NCI-H1694 treated with DMSO at 0.1 percent for 48 hours (cell line): ENCODE measurements at places on chromosomes 3 and 15.

DNA sequence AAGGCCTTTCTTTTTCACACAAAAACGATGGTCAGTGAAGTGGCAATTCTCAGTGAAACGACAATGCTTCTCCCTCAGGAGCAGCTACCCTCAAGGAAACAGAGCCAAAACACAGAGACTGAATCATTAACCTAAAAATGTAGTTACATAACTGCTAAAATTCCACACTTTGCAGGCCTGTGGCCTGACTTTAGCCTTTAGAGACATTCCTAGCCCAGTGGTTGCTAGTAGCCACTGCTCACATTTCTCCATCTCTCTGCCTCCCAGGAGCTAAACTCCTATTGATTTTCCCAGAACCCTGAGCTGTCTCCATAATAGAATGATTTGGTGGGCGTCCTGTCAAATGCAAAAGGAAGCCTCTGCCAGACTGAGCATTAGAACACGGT, 630.1 kb upstream of the KCNMB2 start:
- no peak for DNase-seq

DNA sequence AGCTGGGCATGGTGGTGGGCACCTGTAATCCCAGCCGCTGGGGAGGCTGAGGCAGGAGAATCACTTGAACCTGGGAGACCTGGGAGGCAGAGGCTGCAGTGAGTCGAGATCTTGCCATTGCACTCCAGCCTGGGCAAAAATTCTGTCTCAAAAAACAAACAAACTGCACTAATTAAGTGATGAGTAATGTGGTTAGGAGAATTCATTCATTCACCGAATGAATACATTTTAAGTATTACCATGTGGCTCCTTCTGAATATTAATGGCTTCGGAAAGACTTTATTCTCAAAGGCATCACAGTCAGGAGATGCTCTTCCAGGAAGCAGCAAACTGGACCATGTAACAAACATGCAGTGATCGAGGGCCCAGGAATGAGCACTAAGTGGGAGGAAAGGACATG, 23.6 kb downstream of the SPTSSB start:
- no peak for DNase-seq

DNA sequence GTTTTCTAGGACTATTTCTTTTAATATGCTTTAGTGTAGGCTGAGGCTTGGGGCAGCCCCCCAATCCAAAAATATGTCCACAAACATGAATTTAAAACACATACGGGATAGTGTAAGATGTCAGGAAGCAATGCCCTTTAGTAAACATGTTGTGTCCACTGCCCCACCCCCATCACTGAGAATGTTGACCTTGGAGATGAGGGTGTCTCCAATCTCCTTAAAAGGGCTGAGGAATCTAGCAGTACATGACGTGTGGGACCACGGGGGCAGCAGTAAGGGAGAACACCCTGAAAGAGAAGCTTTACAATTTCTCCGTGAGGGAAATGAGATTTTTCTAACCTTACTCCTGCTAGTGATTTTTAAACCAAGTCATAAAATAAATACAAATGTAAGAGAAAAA, 84.7 kb downstream of the SQOR start:
- DNase-seq: no peak

- DNase-seq: no peak
Measured at GRCh38 chr3:44482721-44483120, 5.3 kb upstream of the ZNF445 start.

- DNase-seq: no peak
Measured at GRCh38 chr15:44158111-44158510, 37.0 kb downstream of the FRMD5 start.

- DNase-seq: no peak
Measured at GRCh38 chr3:117893638-117894037, 1141.0 kb downstream of the IGSF11 start.

DNA sequence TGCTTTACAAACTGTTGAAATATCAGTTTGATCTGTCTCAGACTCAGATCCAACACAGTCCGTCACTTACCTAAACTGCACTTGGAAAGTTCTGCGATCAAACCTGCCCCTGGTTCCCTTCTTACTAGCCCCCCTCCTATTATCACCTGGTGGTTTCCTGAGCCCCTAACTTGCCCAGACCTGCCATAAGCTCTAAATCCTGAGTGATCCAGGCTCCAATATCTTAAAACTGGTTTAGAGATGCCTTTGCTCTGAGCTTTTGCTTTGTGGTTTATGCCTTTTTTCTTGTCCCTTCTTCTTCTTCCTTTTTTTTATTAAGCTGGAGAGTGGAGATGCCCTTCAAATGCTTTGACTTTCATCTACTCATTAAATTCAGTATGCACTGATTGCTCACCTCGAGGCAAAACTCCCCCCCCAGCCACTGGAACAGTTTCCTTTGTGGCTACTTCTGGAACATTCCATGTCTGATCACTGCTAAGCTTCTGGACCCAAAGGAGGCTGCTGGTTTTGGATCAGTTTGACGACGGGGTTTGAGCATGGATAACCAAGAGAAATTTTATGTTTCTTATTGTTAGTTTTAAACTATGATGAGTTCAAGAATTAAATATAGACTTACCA, 3.5 kb upstream of the ITGB5 start:
- DNase-seq: no peak

- DNase-seq: no peak
Measured at GRCh38 chr3:128367221-128367620, 99.5 kb downstream of the DNAJB8 start.

- DNase-seq: no peak
Measured at GRCh38 chr15:100806157-100806556, 73.5 kb upstream of the ALDH1A3 start.

DNA sequence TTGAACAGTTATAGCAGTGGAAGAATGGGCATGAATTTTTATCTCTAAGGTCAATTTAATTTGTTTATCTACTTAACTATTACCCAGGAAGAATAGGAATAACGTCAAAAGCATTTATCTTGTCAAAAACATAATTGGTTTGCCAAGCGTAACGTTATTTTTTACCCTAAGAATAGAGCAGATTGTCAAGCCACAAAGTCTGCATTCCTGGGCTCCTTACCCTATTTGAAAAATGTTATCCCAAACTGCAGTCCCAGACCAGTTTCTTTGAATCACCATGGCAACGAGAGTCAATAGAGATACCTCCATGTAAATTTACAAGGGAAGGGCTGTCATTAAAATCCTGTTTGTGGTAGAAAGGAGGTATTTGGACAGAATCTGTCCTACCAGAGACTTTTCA, 61.1 kb downstream of the CPNE4 start:
- no peak for DNase-seq
